ENCODE measurements at places on chromosomes 6 and 20. TPM values are rescaled to one million over a fixed set of nuclear protein-coding genes. Genes with fewer than 3 reads are reported as not detected.

DNA sequence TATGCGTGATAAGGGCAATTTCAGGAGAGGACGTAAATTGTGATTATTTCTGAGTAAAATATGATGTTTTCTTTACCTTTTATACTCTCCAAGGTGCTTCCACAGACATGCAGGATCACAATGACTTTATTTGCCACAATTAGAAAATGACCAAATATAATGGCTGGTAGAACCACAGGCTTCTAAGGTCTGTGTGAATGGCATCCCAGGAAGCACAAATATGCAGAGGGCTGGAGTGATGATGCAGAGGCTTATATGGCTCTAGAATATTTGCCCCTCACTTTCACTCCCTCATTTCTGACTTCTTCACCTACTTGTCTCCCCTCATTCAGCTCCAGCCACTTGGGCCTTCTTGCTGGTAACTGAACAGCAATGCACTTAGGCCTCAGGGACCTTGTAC is 502.1 kb upstream of the MAP3K7 start:
- no peaks in the 10 kb centered on the region for H3K27me3 ChIP-seq
- H3K4me1 ChIP-seq: 0 out of 2 replicates have a peak, but pooled peaks cover 7% of the 10 kb centered on the region
- no peaks in the 10 kb centered on the region for H3K36me3 ChIP-seq
- no peak overlapping the region for H3K4me3 ChIP-seq
- no peak overlapping the region for H3K27ac ChIP-seq

The DDX43 gene
- total RNA-seq: 0.35 TPM

GRCh38 chr6:105424175-105424783 is 21.4 kb upstream of the PREP start:
- H3K4me3 ChIP-seq: no peak overlapping the region
- no peaks in the 10 kb centered on the region for H3K4me1 ChIP-seq
- H3K27ac ChIP-seq: no peak overlapping the region

DNA sequence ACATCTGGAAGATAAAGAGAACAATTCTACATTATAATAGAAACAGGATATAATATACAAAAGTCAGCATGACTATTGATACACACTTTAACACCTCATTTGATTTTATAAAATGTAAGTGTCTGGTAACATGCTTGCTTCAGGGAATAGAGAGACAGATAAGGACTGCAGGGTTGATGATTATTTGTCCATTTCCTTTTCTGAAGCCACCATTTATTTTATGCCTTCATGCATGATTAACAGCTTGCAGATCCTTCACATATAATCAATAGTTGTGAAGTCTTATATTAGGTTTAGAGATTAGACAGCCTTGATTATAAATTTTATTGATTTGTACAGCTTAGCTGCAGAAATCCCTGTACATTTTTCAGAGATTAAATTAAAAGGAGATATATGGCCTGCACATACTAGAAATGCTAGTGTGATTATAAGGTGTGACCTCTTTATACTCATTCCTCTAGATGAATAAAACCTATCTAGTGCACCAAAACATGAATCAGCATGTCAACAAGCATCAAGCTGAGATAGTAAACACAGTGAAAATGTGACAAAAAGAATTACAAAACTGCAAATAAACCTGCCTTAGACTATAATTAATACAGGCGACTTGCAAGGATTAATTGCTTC is 198.8 kb upstream of the THEMIS start:
- no peaks in the 10 kb centered on the region for H3K36me3 ChIP-seq
- no peak overlapping the region for H3K4me3 ChIP-seq
- H3K27ac ChIP-seq: no peak overlapping the region
- DNase-seq: no peak
- no peaks in the 10 kb centered on the region for H3K27me3 ChIP-seq
- H3K4me1 ChIP-seq: peaks cover 10% of the 10 kb centered on the region

GRCh38 chr6:159788753-159789376 is 537 bp downstream of the TCP1 start:
- DNase-seq: peak; percentile 61
- H3K4me3 ChIP-seq: peak overlapping the region; percentile 81
- H3K36me3 ChIP-seq: peaks cover 59% of the 10 kb centered on the region

GRCh38 chr6:122969999-122970533 is 26.0 kb upstream of the CLVS2 start:
- peak; percentile 25 for DNase-seq
- no peaks in the 10 kb centered on the region for H3K36me3 ChIP-seq
- no peaks in the 10 kb centered on the region for H3K27me3 ChIP-seq

The GFOD1 gene
- total RNA-seq: 13.1 TPM

GRCh38 chr6:36064770-36065396 is 37.3 kb downstream of the MAPK14 start:
- H3K27ac ChIP-seq: no peak overlapping the region
- DNase-seq: no peak
- no peaks in the 10 kb centered on the region for H3K4me1 ChIP-seq
- H3K36me3 ChIP-seq: no peaks in the 10 kb centered on the region
- H3K27me3 ChIP-seq: no peaks in the 10 kb centered on the region

DNA sequence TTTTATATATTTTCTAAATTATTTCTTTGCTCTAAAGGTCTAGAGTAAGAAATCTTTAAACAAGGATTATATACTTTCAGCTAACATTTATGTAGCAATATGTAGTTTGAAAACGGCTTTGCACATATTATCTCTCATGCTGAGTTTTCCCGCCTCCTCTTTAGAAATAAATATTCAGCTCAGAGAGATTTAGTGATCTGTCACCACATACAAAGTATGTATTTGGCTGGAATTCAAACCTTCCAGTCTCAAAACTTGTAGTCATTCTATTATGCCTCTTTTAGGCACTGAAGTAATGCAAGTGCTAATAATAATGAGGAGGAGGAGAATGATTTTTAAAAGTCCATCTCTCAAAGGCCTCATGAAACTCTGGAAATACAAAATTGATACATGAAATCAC is 525.0 kb downstream of the GRIK2 start:
- H3K4me3 ChIP-seq: no peak overlapping the region
- no peak for DNase-seq
- no peaks in the 10 kb centered on the region for H3K4me1 ChIP-seq
- no peak overlapping the region for H3K27ac ChIP-seq

GRCh38 chr20:34375977-34376430 is 12.9 kb downstream of the ITCH start:
- no peak overlapping the region for H3K4me3 ChIP-seq
- no peak for DNase-seq
- H3K36me3 ChIP-seq: peaks cover 5% of the 10 kb centered on the region
- H3K27ac ChIP-seq: no peak overlapping the region

GRCh38 chr6:32129297-32130088 is 595 bp downstream of the FKBPL start:
- no peaks in the 10 kb centered on the region for H3K27me3 ChIP-seq
- peak overlapping the region; percentile 62 for H3K27ac ChIP-seq
- H3K4me1 ChIP-seq: peaks cover 22% of the 10 kb centered on the region
- H3K4me3 ChIP-seq: peak overlapping the region; percentile 96
- 0 out of 2 replicates have a peak, but pooled peaks cover 5% of the 10 kb centered on the region for H3K36me3 ChIP-seq

DNA sequence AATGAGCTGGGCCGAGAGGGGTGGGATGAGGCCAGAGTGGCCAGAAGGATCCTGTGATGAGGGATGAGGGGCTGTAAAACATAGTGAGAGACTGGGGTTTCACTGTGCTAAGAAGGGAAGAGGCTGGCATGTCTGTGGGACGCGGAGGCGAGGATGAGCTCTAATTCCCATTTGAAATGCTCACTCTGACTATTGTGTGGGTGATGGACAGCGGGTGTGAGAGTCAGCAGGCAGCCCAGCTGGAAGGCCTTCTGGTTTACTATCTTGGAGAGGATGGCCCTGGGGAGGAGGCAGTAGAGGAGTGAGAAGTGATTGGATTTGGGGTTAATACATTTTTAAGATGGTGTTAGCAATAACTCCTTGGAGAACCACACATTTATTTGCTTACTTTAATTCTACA is 9.5 kb upstream of the MICA start:
- peaks cover 5% of the 10 kb centered on the region for H3K4me1 ChIP-seq
- no peak overlapping the region for H3K4me3 ChIP-seq
- H3K27me3 ChIP-seq: no peaks in the 10 kb centered on the region
- no peaks in the 10 kb centered on the region for H3K36me3 ChIP-seq
- no peak overlapping the region for H3K27ac ChIP-seq
- DNase-seq: no peak

The ANKRD66 gene
- not detected for total RNA-seq

DNA sequence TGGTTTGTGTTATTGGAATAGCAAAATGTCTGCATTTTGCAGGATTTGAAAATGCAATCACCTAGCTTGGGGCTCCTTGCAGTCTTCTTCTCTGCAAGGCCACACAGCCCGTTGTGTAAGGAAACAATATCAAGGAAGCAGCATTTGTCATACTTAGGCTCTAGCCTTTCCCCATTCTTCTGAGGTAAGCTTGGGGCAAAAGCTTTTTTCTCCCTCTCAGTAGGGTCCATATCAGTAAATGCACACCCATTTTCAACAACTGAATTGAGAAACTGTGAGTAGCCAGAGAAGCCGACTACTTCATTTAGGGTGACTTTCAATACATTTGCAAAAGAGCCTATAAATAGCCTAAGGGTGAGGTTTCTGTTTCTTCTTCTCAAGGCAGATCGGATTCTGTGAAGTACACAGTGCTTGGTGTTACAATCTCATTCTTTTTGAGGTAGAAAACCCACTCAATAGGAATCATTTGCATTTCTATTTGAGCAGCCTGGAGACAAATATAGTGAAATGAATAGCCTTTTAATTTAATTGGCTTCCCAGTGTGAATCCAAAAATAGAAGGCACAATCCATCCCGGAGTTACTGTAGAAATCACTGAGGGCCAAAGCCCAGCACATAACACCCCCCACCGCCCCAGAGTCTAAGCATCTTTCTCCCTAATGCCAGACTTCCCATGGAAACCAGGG is 61.8 kb downstream of the BTBD3 start:
- no peak for DNase-seq
- no peaks in the 10 kb centered on the region for H3K36me3 ChIP-seq
- H3K4me1 ChIP-seq: peaks cover 21% of the 10 kb centered on the region
- peak overlapping the region; percentile 27 for H3K4me3 ChIP-seq
- peak overlapping the region; percentile 55 for H3K27ac ChIP-seq

GRCh38 chr6:136739501-136739900 is 52.8 kb downstream of the MAP3K5 start:
- no peaks in the 10 kb centered on the region for H3K27me3 ChIP-seq
- H3K4me1 ChIP-seq: no peaks in the 10 kb centered on the region
- no peaks in the 10 kb centered on the region for H3K36me3 ChIP-seq
- no peak overlapping the region for H3K4me3 ChIP-seq
- H3K27ac ChIP-seq: no peak overlapping the region

- no peaks in the 10 kb centered on the region for H3K27me3 ChIP-seq
- H3K4me1 ChIP-seq: peaks cover 10% of the 10 kb centered on the region
- no peak for DNase-seq
- no peak overlapping the region for H3K4me3 ChIP-seq
Measured at GRCh38 chr6:35678021-35678654, 10.6 kb downstream of the FKBP5 start.

The IP6K3 gene
- total RNA-seq: 0.14 TPM

DNA sequence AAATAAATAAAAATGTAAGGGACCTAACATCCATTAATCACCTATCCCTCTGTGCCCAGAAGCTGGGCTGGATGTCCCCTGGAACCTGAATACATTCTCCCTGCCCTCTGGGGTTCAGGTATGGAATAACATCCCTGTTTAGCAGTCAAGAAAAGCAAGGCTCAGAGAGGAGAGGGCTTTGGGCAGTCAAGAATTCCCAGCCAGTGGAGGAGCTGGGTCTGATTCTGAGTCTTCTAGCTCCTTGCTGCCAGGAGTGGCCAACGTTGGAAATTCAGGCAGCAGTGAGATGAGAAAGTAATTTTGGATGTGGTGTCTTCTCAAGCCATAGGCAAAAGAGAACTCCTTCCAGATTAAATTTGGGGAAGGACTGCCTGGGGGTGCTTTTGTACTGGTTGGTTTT is 42.6 kb upstream of the ZNFX1 start:
- H3K4me3 ChIP-seq: no peak overlapping the region
- peak; percentile 91 for DNase-seq
- no peaks in the 10 kb centered on the region for H3K36me3 ChIP-seq
- H3K27me3 ChIP-seq: peaks cover 47% of the 10 kb centered on the region
- peaks cover 18% of the 10 kb centered on the region for H3K4me1 ChIP-seq

The KCNK5 gene
- 57.4 TPM for total RNA-seq

- no peak for DNase-seq
- H3K27me3 ChIP-seq: no peaks in the 10 kb centered on the region
- H3K36me3 ChIP-seq: no peaks in the 10 kb centered on the region
- H3K4me3 ChIP-seq: no peak overlapping the region
- no peaks in the 10 kb centered on the region for H3K4me1 ChIP-seq
- no peak overlapping the region for H3K27ac ChIP-seq
Measured at GRCh38 chr6:141878686-141879085, 254.0 kb upstream of the GJE1 start.

- no peak overlapping the region for H3K4me3 ChIP-seq
- DNase-seq: no peak
- H3K27me3 ChIP-seq: no peaks in the 10 kb centered on the region
- no peaks in the 10 kb centered on the region for H3K36me3 ChIP-seq
- no peak overlapping the region for H3K27ac ChIP-seq
Measured at GRCh38 chr6:13446381-13446780, 41.0 kb downstream of the GFOD1 start.

The PGC gene
- total RNA-seq: not detected

DNA sequence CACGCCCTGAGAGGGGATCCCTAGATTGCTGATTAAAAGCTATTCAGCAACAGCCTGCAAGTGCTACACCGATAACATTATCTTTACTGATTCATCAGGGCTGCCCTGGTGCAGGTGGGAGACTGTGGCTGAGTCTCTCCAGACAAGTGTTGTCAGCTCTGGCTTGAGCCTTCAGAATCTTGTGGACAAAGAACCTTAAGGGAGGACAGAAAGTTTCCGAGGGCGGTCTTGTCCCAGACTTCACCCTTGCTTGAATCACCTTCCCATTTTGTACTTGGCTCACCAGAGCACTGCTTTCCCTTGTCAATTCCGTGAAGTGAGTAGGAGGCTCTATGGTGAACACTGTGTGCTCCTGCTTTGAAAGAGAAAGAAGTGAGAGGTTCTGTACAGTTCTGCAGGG is 88.6 kb upstream of the PCSK2 start:
- no peak overlapping the region for H3K27ac ChIP-seq
- H3K4me3 ChIP-seq: no peak overlapping the region
- no peaks in the 10 kb centered on the region for H3K27me3 ChIP-seq
- no peak for DNase-seq

The ARID1B gene
- 72.2 TPM for total RNA-seq

The EPB41L1 gene
- total RNA-seq: 33.1 TPM

GRCh38 chr6:31287619-31288018 is 15.7 kb upstream of the HLA-C start:
- H3K4me1 ChIP-seq: no peaks in the 10 kb centered on the region
- DNase-seq: no peak
- no peaks in the 10 kb centered on the region for H3K36me3 ChIP-seq
- no peaks in the 10 kb centered on the region for H3K27me3 ChIP-seq
- no peak overlapping the region for H3K27ac ChIP-seq

DNA sequence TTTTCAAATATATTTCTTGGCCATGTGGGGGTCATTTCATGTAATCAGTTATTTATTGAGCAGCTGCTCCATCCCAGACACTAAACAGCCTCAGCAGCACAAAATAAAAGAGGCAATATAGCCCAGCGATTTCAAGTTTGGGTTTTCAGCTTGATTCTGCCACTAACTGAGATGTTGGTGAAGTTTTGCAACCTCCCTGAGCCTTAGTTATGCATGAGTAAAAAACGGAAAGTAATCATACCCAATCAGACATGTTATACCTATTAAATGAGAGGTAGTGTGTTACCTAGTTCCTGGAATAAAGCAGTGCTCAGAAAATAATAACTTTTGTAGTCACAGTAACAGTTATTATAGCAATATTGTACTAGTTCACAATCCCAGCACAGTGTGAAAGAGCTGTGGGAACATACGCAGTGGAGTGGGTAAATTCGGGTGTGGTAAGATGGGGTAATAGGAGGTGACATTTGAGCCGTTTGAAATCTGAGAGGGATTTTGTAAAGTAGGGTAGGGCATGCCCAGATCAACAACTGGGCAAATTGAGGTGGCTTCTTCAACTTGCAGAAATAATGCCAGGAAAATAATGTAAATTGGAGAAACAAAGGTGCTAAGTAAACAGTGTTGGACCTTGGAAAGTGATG is 1.5 kb downstream of the SLC9A8 start:
- no peak overlapping the region for H3K27ac ChIP-seq
- no peak for DNase-seq
- peak overlapping the region; percentile 98 for H3K4me3 ChIP-seq
- H3K36me3 ChIP-seq: peaks cover 2% of the 10 kb centered on the region
- peaks cover 13% of the 10 kb centered on the region for H3K4me1 ChIP-seq
